Upper lobe of left lung (tissue), 6 donors: ENCODE measurements at places on chromosomes 2 and 18.

- DNase-seq: no peak
Measured at GRCh38 chr2:134619250-134619649, 99.5 kb downstream of the TMEM163 start.

DNA sequence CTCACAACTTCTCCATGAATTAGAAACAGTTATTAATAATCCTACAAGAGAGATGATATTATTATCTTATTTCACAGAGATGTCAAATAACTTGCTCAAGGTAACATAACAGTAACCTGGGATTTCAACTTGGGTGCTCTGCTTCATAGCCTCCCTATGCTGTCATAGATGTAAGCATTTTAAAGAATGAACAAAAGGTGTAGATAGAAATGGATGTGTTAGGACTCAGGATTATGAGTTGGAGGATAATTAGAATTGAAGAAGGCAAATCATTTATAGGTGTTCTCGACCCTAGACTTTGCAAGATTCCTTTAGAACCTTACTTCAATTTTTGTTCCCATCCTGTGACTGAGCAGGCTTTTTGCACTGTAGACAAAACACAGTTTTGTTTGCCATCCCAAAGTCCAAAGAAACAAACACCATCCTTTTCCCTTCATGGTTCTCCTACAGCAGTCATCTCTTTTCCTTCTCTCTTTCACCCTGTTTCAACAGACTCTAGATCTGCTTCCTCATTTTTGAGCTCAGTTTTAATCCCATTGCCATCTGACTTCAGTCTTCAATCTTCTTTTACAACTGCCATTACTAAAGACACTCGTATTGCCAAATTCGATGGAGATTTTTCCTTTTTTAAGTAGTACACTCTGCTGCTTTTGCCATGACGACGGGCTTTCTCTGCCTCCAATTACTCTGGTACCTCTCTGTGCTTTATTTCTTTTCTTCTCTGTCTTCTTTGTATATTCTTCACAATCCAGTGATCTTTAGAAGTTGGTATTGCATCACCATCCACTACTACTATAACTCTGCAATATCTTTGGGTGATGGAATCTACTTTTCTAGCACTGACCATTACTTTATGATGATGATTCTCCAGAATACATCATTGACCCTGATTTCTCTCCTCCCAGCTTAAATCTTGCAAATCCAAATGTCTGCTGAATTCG lies 4.5 kb downstream of the HNMT start:
- DNase-seq: no peak

DNA sequence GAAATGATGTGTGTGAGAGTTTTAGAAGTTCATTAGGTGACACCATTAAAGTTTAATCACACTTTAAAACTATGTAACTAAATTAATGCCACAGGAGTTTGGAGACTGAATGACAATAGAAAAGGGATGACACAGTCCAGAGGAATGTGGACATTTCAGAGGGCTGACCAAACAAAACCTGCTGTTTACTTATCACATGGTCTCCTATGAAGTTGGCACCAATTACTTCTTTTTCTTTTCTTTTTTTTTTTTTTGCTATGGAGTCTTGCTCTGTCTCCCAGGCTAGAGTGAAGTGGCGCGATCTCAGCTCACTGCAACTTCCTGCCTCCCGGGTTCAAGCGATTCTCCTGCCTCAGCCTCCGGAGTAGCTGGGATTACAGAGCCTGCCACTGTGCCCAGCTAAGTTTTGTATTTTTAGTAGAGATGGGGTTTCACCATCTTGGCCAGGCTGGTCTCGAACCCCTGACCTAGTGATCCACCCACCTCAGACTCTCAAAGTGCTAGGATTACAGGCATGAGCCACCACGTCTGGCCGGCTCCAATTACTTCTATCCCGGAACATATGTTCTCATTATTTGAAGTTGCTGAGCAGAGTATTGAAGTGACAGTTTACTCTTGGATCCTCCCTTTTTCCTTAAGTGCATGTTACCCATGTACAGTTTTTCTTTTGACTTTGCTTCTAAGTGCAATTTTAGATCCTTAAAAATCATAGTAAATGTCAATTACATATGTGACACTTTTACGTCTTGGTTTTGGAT lies 4.3 kb downstream of the AGPS start:
- DNase-seq: no peak

- no peak for DNase-seq
Measured at GRCh38 chr2:60446413-60447267, 106.8 kb downstream of the BCL11A start.

GRCh38 chr18:3935305-3935704 lies 485.3 kb downstream of the TGIF1 start:
- DNase-seq: no peak

DNA sequence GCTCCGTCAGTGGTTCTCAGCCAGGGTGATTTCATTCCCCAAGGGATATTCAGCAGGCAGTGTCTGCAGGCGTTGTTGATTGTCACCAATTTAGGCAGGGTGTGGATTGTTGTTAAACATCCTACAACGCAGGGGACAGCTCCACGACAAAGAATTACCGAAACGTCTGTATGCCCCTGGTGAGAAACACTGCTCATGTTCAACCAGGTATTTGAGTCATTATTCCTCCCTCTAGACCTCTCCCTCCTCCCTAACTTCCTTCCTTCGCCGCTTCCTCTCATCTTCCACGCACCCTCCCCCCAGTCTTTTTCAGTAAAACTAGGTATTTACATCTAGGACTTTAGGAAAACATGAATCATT lies 50.8 kb downstream of the NCK2 start:
- no peak for DNase-seq

DNA sequence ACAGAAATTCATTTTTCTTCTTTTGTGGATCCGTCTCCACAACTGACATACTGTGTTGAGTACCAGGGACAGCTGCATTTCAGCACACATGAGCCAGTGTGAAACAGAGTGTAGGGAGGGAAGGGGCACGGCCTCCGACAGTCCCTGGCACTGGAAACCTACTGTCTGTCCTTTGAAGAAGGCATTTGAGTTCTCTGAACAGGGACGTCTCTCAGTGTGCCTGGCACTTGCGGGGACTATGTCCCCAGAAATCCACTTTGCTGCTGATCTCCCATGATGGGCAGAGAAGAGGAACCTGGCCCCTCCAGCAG lies 48.1 kb downstream of the PLB1 start:
- DNase-seq: no peak

DNA sequence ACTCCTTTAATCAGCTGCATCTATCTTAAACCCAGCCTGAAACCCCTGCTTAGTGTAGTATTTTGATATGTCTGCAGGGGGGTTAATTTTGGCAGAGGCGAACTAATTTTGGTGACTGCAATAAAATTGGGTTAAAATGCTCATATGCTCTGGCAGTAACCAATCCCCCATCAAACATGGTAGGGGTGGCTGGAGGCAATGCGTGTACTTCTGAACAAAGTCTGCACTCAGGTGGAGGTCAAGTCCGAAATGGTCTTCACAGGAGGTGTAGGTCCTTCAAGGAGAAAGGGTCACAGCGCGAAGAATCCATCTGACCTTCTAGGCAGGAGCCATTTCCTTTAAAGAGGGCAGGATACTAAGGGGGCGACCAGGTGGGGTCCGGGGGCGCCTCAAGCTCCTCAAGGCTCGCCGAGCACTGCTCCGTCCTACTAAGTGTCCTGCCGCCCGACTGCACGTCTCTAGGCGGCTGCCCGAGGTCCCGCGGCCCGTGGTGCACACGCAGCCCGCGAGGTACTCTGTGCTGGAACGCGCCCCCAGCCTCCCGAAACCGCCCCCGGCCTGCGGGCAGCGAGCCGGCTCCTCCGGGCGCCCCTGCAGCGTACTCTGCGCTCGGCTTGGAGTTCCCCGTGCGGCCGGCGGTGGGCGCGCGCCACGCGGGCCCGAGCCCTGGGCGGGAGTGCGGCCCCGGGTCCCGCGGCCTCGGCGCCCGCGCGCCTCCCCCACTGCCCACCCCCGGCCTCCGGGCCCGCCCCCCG lies 1.7 kb upstream of the LDLRAD4 start:
- peak; percentile 93 for DNase-seq

- DNase-seq: no peak
Measured at GRCh38 chr2:10236571-10237391, 65.9 kb upstream of the HPCAL1 start.

DNA sequence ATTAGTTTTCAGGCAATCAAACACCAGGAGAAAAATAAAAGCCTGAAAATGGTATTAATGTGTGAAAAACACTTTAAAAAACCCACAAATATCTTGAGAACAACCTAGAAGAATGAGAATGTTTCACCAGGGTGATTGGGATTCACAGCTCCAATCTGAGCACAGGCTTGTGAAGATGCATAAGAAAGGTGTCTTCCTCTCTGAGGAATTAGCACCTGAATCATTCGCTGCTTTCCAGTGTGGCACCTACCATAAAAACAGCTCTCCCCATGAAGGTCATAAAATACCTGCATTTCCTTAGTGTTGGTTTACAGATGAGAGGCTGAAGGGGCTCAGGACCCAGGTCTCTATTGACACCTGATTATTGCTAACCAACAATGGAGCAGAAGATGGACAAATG lies 499.7 kb upstream of the KLHL29 start:
- no peak for DNase-seq

DNA sequence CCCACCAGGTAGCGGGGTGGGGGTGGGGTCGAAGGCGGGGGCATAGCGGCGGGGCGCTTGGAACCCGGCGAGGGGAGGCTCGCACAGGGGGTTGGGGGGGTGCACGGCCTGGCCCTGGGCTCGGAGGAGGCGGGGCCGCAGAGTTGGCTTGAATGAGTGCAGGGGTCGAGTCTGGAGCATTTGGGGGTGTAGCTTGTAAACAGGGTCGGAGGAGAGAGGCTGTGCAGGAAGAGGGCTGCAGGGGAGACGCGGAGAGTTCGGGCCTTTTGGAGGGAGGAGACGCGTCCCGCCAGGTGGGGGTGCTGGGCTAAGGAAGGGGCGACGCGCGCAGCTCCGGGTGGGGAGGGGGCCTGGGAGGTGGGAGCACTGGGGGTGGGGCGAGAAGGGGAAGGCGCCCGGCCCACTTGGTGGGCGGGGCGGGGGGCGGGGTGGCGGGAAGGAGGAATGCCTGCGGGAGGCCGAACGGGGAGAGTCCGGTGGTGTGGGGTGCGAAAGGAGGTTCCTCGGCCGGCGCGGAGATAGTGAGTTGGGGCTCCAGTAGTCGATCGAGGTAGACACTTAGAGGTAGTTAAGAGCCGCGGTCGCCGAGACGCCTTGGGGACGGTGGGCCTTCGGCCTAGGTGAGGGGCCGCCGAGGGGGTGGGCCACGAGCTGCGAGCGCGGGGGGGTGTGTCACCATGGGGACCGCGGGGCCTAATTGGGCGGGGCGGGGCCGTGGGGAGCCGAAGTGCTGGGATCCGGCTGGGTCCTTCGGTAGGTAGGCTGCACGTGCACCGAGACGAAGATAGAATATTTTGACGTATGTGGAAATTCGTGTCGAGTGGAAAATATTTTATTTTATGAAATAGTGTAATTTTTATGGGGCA lies 774 bp downstream of the MSH6 start:
- peak; percentile 94 for DNase-seq

- no peak for DNase-seq
Measured at GRCh38 chr2:9618410-9618809, 12.4 kb downstream of the YWHAQ start.

DNA sequence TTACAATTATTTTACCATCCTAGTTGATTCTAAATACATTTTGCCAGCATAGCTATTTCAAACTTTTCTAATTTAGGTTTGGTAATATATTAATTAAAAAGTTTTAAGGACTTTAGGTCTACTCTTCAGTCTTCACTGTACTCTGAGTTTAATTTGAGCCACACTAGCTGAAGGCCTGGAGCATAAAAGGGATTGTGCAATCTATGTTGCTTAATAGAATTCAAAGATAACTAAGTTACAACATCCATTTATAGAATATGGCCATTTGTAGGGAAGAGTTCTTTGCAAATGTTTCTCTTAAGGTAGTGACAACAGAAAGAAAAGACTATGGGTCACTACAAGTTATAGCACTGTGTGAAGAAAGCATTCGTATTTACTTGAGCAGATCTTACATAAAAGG lies 702.2 kb upstream of the NRXN1 start:
- no peak for DNase-seq

GRCh38 chr2:171602352-171602751 lies 80.1 kb downstream of the CYBRD1 start:
- DNase-seq: no peak

- DNase-seq: no peak
Measured at GRCh38 chr2:37356299-37356698, 11.9 kb downstream of the QPCT start.

DNA sequence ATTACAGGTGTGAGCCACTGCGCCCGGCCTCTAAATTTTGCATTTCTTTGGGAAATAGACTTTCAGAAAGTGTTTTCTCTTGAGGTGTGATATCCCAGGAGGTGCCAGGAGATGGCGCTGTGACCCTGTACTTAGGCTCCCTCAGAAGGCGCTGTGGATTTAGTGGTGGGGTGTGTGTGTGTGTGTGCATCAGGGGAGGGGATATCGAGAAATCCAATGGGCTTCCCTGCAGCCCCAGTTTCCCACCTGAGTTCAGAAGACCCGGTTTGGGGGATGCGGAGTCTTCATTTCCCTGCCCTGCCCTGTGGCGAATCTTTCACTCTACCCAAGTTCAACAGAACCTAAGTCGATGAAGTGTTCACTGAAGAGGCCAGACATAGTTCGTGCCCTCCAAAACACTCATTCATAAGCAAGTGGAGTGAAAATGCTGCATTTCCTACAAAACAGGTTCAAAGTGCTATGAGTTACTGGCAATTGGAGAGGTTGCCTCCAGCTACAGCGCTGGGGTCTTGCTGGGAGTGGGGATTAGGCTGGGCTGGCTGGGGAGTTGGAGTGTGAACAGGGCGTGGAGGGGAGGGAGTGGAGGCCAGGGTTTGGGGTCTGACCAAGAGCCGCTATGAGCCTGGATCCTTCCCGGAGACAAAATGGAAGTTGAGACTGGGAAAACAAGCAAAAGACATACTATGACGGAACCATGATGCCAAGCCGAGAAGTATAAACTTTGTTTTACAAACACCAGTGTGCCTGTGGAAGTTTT lies 6.5 kb upstream of the WNT6 start:
- no peak for DNase-seq

DNA sequence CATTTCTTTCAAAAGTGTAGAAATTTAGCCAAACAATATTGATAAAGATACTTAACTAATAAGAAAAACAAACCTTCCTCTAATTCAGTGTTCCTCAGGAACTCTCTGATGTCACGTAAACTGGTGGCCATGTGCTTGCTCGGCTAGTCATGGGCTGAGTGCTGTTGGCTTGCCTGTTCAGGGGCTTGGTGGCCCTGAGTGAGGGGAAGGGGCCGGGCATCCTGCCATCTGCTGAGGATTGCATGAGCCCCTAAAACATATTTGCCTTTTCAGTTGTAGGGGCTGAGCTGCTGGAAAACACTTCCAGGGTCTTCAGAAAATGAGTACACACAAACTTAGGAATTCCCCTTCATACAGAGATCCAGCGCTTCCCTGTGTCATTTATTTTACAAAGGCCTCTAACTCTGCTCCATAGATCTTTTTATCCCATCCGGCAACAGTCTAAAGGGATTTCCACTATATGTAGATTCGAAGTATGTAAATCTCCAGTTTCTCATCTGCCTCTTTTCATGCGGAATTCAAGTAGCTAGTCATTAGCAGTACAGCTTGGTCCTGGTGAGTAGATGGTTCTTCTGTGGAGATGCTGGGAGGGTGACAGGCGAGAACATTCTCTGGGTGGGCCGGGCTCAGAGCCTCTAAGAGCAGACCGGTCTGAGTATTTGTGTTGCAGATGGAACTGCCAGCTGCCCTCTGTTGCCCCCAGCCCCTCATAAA lies 20.1 kb upstream of the NFATC1 start:
- no peak for DNase-seq

GRCh38 chr2:8006181-8006580 lies 675.7 kb upstream of the ID2 start:
- DNase-seq: no peak
